Pancreas (tissue), 10 donors: ENCODE measurements at places on chromosomes 5 and 9.

DNA sequence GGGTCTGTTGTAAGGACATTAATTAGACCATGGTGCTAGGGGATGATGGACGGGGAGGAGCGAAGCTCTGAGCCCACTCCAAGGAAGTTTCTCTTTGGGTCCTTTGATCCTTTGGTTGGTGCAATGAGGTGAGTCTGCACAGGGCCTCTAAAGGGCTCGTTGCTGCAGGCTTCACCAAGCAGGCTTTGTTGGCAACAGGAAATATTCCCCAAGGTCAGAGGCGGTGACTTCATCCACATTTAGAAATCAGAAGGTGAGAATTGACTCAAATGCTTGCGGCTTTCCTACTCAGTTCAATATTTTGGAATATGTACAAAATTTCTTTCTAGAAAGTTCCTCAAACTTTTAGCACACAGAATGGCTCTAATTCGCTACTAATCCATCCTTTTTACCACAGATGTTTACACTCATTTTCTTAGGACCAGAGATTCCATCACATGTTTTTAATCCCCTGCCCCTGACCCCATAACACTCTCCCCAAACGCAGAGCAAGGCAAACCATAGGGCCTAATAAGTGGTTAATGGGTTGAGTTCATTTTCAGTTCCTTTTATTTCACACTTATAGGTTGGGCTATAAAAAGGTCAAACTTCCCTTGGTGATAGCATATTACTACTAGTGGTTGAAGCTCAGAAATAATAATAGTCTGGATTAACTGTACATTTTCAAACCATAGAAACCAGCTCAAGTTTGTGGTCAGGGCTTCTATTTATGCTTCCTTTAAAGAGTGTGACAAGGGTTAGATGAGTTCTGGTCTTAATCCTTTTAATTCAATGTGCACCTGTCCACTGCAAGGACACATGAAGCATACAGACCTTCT, 37.3 kb upstream of the TMEM252 start:
- no peak for DNase-seq

GRCh38 chr5:179345433-179346321, at the start of gene ADAMTS2:
Gene ADAMTS2 (minus strand): TSS chr5:179345461. CDS start chr5:179345328, 133 bp downstream.
- DNase-seq: no peak

- DNase-seq: no peak
Measured at GRCh38 chr9:8845808-8846207, 1046.2 kb upstream of the DMAC1 start.

- no peak for DNase-seq
Measured at GRCh38 chr5:169350016-169350415, 49.1 kb upstream of the SLIT3 start.

DNA sequence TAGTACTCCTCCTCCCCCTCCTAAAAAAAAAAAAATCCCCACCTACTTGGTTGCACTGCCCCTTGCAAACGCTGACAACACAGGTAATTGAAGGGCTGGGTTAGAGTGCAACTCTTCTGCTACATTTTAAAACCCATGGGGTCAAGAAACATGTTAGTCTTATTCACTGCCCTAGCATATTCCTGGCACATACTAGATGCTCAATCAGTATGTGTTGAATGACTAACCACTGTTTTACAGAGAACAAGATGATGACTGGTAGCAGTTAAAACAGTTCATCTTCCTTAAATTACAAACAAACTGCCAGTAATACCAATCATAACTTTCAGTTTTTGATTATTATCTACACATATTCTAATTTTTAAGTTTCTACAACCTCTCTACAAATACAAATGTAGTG, 124.4 kb downstream of the NFIB start:
- DNase-seq: no peak

DNA sequence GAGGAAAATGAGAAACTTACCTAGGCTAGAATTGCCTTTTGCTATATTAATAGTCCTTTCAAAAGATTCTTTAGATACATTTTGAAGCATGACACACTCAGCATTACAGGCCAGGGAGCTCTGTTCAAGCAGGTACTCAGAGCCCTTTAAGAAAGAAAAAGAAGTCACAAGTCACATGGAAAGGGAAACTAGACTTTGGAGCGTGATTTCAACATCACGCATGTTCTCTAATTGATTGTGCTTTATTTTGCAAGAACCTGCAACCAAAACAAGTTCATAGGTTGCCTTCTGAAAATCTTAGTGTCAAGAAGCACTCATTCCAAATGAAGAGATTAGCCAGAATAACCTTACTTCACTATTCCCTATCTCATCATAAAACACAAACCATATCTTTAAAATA, 103.8 kb downstream of the MPDZ start:
- no peak for DNase-seq

GRCh38 chr9:2872250-2872930, 28.5 kb upstream of the PUM3 start:
- no peak for DNase-seq

DNA sequence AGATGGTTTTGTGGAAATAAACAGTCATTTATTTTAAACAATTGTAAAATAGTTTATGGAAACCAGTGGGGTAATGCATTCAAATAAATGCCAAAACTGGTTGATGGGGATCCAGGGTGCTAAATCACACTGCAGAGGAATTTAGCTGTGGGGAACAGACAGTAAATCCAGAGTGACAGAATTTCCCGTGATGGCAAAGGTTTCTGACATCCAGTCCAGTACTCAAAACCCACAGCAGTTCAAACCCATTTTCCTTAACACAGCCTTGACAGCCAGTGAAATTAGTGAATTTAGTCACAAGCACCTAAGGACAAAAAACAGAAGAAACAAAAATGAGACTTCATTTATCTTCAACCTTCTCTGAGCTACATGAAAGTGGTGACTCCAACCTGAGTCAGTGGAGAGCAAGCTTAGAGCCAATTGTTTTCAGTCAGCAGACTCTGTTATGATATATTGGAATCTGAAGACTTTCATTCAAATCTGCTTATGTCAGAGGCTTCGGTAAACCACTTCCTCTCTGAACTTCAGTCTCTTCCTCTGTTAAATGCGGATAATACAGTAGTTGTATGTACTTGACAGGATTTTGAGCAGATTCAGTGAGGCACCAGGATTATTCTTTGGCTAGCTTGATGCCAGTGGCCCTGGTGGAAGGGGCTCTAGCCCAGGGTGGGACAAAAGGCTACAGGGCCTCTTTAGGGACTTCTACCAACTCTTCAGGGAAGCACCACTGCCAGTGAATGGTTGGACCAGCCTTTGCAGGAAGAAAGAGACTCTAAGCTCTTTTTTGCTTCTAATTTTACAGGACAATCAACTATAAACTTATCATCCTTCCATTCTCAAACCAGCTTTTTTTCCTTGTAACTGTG, 185.3 kb downstream of the MAPKAP1 start:
- no peak for DNase-seq

DNA sequence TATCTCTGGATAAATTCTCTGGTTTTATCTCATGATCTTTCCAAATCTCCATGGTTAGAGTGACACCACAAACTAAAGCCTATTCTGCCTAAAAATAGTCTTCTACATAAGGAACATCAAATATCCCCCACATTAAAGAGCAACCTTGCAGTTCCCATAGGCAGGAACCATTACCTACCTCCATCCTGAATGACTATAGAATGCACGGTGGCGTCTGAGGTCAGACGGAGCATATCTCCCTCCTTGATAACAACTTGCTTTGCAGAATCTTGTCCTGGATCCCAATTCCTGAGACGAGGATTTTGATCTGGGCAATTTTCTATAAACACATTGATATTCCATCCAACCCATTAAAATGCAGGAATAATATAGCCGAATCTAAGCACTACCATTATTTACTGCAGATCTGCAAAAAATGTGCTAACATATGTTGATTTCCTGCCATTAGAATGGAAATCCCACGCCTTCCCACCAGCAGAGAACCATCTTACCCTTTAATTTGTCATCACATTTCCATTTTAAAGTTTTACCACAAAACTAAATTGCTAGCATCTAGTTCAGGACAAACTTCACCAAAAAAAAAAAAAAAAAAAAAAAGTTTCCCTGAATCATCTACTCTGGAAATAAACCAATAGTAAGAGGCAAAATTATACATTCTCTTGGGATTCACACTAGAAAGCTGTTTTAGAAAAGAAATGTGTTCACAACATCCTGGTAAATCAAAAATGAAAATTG, 22.1 kb downstream of the CEMIP2 start:
- no peak for DNase-seq

GRCh38 chr9:93123561-93124283, 10.3 kb downstream of the NINJ1 start:
- peak; percentile 34 for DNase-seq

DNA sequence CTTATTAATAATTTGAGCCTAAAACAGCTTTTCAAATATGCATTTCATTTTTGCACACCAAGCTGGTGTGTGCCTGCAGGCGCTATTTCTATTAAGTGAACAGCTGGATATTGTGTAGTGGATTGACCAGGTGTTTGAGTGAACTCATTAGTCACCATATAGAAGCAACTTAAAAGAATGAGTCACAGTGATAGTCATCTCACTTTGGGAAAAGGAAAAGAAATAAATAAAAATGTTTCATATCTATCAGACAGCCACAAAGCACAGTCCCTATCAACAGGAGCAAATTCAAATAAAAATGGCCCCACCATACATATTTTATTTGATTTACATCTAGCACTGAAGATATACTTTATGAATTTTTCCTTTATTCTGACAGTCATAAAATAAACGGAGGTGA, 456.5 kb upstream of the CDH9 start:
- DNase-seq: no peak

GRCh38 chr5:111735583-111736270, 21.3 kb downstream of the NREP start:
- DNase-seq: no peak

DNA sequence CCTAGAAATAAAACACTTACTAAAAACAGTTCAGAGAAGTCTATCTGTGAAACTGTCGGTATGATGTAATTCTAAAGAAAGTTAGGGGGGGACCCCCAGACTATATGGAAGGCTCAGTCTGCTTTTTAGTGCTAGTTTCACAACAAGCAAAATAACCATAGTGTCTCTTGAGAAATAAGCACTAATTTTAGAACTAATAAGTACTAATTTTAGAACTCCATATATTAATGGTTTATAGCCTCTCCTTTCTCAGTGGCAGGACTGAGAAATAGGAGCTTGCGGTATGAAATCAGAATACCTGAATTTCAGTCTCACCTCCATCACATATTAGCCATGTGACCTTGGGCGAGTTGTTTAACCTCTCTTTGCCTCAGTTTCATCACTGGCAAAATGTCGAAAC, 1.4 kb upstream of the PHF24 start:
- no peak for DNase-seq

- DNase-seq: no peak
Measured at GRCh38 chr9:122332644-122333043, 38.2 kb upstream of the PTGS1 start.

- no peak for DNase-seq
Measured at GRCh38 chr5:14593326-14594021, 11.9 kb downstream of the OTULINL start.

- DNase-seq: no peak
Measured at GRCh38 chr9:92538541-92538940, 2.8 kb upstream of the ECM2 start.

GRCh38 chr9:16314476-16314875, 556.0 kb downstream of the BNC2 start:
- DNase-seq: no peak

DNA sequence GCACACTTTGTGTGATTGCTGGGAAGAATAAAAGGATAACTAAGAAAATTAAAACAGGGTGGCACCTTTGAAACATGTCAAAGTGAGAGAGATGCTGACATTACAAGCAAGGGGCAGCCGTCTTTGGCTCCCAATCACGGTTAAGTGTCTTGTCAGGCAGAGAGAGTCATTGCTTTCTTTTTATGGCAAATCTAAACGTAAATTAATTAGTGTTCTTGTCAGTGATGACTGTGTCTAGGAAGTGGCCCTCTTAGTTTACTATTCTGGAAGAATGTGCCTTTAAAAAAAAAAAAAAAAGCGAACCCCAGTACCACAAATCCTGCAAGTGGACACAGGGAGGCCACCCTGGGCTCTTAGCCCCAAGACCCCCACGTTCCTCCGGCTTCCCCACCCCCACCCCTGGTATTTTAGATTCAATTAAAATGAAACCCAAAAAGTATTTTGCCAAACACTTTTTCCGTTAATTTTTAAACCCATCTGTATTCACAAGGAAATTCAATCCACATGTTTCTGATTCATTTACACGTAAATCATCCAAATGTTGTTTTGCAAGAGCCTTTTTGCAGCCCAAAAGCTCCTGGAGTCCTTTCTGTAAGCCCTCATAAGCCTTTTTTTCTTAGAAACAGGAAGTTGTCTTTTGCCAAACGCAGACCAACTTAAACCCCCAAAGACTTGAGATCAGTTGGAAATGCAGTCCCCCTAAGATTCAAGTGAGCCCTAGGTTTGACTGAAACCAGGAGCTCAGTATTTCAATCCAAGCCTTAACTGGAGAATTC, 399.3 kb downstream of the EBF1 start:
- DNase-seq: no peak

DNA sequence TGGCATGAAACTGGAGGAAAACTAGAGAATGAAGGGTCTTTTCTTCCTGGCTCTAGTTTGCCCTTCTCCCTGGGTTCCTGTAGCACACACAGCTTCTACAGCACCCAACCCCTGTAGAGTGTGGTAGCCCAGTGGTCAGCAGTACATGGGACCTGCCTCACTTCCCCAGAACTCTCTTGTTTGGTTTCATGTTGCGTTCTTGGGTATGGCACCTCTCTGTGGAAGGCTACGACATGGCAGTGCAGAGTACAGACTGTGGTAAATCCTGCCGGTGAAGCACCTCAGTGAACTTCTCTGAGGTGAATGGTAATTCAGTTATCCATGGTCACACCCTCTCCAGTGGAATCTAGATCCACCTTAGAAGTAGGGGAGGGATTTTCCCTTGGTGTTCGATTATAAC, 105.5 kb downstream of the TLR4 start:
- no peak for DNase-seq

GRCh38 chr9:23412458-23412857, 413.6 kb downstream of the ELAVL2 start:
- no peak for DNase-seq

DNA sequence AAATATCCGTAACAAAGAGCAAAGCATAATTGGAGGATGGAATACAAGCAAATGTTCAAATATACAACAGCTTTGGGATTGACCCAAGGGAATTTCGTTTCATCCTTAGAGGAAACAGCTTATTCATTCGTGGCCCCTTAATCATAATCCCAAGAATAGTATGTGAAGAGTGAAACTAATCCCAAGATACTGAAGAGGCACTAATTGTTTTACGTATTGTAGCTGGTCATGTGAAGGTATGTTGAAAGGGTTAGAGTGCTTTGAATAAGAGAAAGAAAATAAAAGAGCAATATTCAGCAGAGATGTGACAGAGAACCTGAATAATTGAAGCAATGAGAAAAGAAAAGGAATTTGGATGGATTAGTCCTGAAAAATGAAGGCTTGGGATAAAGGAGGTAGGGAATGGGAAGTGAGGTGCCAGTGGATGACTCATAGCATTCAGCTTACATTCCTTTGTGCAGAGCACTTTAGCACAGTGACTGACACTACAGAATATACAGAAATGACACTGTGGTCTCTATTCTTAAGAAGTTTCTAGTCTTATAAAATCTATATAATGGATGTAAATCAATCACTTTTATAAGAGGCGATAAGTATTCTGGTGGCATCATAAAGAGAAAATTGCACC, 221.9 kb downstream of the TLR4 start:
- DNase-seq: no peak

GRCh38 chr9:94901019-94901363, 174.5 kb downstream of the AOPEP start:
- no peak for DNase-seq

GRCh38 chr5:134242146-134242545, 16.3 kb upstream of the PPP2CA start:
- no peak for DNase-seq
